Myocyte (in vitro differentiated cells): ENCODE measurements at places on chromosomes 6 and 20. TPM values are rescaled to one million over a fixed set of nuclear protein-coding genes. Genes with fewer than 3 reads are reported as not detected.

- DNase-seq, result peak; percentile 44
These were observed 209.6 kb upstream of the DTNBP1 start for GRCh38 chr6:15872241-15873103.

GRCh38 chr6:87419266-87419665 is 11.5 kb downstream of the CFAP206 start:
- no peak for DNase-seq

GRCh38 chr6:38187325-38187724 is 367.8 kb downstream of the ZFAND3 start:
- DNase-seq, result no peak

- DNase-seq, result peak; percentile 86
These were observed at the start of gene RGS17 for GRCh38 chr6:153131037-153131981. Gene RGS17 (minus strand): TSS chr6:153131282. CDS start chr6:153044018, 87,264 bp downstream.

DNA sequence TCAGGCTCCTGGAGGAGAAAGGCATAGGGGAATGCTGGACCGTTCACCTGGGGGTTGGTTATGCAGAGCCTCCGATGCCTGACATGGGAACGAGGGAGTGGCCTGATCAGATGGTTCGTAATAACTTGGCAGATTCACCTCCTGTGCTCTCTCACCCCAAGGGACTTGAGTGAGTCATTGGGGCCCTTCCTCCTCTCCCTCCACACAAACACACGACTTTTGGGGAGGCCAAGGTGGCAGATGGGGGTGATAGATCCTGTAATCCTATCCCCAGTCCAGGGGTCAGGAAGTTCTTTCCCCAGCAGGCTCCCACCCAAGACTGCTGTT is 45.6 kb upstream of the ARFGEF2 start:
- DNase-seq, result no peak

GRCh38 chr6:34447910-34448309 is 18.0 kb upstream of the PACSIN1 start:
- DNase-seq, result no peak

DNA sequence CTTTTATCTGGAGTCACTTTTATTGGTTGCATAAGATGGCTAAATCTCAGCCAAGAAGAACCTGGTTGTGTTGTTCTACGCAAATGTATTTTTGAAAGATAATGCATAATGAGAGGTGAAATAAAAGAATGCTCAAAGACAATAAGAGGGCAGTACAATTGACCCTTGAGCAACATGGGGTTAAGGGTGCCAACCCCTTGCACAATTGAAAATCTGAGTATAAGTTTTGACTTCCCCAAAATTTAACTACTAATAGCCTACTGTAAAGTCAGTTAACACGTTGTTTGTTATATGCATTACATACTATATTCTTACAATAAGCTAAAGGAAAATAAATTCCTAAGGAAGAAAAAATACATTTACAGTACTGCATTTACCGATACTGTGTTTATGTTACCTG is 5.9 kb downstream of the RNF146 start:
- no peak for DNase-seq

- no peak for DNase-seq
These were observed 37.9 kb downstream of the IPCEF1 start for GRCh38 chr6:154318721-154319120.

DNA sequence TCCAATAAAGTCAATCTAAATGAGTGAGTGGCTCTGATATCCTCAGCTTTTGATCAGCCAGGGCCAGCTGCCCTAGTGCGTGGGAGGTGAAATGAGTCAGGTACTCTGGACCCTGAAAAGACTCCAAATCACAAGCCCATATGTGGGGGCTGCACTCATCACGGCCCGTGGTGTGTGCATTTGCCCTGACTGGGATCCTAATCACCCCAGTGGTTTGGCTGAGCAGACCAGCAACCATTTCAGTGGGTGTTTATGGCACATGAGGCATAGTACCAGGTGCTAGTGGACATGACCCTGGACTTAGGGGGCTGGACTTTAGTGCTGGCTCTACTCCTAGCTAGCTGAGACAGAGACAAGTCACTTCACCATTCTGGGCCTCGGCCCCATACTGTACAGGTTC is 39.4 kb downstream of the SCML4 start:
- peak; percentile 93 for DNase-seq

DNA sequence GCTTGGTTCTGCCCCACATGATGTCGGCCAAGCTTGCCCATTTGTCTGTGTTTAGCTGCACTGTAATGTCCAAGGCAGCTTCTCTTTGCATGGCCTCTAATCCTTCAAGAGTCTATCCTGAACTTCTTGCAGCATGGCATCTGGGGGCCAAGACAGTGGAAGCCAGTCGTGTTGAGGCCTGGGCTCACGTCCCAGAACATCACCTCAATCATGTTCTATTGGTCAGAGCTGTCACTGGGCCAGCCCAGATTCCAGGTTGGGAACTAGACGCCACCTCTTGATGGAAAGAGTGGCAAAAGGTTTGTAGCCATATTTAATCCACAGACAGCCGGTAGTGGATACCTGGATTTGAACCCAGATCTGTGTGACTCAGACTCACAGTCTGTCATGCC is 25.3 kb downstream of the PPARD start:
- no peak for DNase-seq

HUS1B gene
- 0.36 TPM in 1 of 2 replicates, not detected in the other for total RNA-seq

GTSF1L gene
- total RNA-seq, result not detected in 2 replicates

CALHM4 gene
- total RNA-seq, result not detected in 2 replicates

CRISP1 gene
- total RNA-seq, result not detected in 2 replicates

HTR1B gene
- total RNA-seq, result 0.48 and 0.73 TPM in 2 replicates

GHRH gene
- not detected in 2 replicates for total RNA-seq

FOXO3 gene
- total RNA-seq, result 49.2 and 58.6 TPM in 2 replicates
